ENCODE measurements at places on chromosomes 2 and 18.

DNA sequence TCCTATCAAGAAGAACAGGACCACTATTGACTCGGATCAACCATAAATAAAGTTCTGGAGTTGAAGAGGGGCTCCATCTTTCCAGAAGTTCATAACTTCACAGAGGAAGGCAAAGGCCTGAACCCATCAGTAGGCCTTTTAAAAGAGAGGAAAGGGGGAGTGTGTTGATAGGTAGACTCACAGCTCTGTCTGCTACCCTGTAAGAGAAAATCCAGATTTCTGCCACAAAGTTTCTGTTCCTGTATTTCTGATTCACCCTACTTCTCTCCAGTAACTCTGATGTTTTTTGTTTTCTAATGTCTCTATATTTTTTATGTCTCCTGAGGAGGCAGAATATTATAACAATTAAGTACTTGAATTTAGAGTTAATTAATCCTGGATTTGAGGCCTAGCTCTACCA is 564.0 kb downstream of the TNS1 start:
- DNase-seq: no peak

DNA sequence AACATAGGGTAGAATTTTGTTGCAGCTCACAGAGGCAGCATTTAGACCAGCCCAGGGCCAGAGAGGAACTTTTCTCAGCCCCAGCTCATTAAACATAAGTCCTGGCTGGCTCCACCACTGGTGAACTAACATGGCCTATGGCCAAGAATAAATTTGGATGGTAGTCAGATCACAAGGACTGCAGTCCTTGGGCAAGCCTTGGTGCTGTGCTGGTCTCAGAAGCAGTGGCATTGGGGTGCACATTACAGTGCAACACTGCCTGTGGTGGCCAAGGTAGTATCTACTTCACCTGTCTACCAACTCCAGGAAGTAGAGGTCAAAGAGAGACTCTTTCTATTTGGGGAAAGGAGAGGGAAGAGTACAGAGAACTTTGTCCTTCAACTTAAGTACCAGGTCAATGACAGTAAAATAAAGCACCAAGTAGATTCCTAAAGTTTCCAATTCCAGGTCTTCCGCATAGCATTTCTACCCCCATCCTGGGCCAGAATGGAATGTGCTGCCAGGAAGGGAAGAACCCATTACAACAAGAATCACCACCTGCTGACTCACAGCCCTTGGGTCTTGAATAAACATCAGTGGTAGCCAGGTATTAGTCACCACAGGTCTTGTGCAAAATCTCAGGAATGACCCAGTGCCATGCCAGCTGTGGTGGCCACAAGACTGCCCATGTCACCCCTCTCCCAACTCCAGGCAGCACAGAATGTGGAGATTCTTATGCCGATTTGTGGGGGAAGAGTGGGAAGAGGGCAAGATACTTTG is 155.4 kb upstream of the FSIP2 start:
- DNase-seq: no peak

GRCh38 chr2:23497063-23497462 is 112.1 kb downstream of the KLHL29 start:
- no peak for DNase-seq

DNA sequence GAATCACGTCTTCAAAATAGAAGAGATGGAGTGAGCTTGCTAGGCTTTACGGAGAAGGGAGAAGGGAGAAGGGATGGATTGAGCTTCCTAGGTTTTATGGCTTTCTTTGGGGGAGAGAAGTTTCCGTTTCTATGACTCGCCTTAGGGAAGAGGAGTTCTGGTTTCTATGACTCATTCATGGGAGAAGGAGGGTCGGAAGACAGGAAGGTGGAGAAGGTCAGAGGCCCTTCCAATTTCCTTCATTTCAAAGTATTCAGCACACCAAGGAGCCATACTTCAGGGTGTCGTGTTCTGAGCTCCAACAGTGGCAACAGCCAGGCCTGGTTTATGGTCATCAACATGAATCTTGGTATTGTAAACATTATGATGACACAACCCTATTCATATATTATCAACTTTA is 284.7 kb upstream of the VWC2L start:
- no peak for DNase-seq

DNA sequence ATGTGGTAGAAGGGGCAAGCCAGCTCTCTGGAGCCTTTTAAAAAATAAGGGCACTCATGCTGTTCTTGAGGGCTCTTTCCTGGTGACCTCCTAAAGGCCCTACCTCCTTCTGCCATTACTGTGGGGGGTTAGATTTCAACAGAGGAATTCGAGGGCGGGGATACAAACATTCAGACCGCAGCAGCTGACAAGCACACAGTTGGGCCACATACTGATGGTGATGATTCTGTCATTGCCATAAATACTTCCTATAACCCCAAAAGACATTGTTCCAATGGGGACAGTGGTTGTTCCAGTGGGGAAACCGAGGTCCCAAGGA is 67.0 kb downstream of the TSHZ1 start:
- no peak for DNase-seq

GRCh38 chr2:55136138-55136541 is 85.9 kb upstream of the RTN4 start:
- no peak for DNase-seq

GRCh38 chr18:41790687-41791086 is 164.3 kb upstream of the PIK3C3 start:
- no peak for DNase-seq

DNA sequence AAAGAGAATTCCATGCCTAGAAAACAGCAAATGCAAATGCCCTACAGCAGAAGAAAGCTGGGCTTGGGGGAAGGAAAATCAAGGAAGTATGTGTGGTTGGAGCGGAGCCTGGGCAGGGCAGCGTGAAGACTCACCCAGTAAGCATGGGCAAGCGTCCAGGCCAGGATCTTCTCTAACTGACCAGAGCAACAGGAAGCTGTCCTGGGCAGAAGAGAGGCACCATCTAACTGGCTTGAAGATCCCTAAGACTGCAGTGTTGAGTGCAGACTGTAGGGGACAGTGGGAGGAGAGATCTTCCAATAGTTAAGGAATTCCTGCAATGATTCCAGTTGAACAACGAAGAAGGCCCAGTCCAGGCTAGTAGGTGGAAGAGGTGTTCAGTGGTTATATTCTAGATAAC is 57.9 kb downstream of the NXPH2 start:
- no peak for DNase-seq

- DNase-seq: peak; percentile 85
Observed at GRCh38 chr2:208254871-208255556, at the start of gene IDH1. Gene IDH1 (minus strand): TSS chr2:208255071. CDS start chr2:208251551, 3,520 bp downstream.

DNA sequence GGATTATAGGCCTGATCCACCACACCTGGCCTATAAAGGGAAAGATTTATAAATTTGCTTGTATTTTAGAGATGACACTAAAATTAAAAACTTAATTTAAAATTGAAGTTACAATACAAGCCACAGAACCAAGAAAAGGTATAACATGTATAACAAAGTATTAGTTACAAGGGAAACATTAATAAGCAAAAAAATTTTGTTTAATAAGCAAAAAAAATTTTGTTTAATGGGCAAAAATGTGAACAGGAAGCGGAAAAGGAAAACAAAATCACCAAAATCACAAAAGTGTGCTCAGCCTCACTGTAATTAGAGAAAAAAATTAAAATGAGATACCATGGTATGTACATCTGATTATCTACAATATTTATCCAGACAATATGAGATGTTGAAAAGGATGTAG is 15.9 kb upstream of the NDUFV2 start:
- DNase-seq: no peak

- no peak for DNase-seq
Observed at GRCh38 chr2:239675826-239676715, 275.3 kb upstream of the HDAC4 start.

DNA sequence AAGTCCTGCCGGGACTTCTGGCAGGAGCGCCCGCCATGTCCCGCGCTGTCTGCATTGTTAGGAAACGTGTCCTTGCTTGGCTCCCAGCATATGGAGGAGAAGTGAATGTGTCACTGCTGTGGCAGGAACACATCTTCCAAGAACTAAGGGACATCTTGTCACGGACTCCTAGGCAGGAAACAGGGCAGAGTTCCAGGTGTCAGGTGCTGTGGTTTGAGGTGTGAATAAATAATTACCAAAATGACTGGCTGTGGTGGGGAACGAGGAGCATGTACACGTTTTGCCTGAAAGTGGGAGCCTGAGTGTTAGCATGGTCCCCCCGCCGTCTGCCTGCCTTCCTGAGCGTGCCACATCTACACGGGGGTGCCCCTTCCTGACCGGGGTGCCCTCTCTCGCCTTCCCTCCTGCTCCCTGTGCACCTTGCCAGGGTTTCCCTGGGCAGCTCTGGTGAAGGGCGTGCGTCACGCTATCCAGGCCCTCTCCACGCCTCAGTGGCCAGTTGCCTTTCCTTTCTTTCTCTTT is 237.5 kb downstream of the LDLRAD4 start:
- no peak for DNase-seq

DNA sequence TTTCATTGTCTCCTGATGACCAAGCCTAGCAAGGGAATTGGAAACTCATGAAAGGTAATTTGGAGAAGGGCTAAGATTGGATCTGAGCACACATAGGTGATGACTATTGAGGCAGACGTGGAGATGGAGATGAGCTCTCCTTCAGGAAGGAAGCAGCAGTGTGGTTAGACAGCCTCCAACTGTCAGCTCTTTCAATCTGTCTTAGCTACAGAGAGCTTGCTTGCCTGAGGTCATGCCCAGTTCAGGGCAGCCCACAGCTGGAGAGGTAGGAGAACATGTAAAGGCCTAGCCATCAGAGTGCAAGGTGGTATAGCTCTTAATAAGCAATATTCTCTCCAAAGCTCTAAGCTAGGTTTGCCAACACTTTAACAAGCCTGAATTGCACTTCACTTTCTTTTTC is 79.2 kb downstream of the THSD7B start:
- no peak for DNase-seq

DNA sequence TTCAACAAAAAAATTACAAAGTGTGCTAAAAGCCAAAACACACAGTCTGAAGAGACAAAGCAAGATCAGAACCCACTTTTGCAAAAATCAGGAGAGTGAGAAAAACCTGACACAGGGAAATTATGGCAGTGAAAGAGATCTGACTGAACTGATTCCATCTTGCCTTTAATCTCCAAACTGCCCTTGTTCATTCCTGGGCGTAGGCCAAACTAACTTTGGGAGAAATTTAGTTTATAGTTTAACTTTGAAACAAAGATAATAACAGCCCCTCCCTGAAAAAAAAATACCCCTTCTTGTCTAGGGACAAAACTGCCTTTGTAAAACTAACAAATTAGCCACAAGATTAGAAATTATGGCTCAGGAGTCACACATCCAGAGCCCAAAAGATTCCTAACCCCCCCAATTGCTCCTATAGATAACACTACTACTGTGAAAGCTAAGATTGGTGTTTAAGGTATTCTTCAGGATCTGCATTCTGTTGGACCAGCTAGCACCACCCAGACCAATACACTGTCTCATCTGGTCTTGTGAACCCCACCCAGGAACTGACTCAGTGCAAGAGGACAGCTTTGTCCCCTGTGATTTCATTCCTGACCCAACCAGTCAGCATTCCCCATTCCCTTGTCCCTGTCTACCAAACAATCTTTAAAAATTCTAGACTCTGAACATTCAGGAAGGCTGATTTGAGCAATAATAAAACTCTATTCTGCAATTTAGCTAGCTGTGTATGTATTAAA is 226.1 kb upstream of the SH3BP4 start:
- DNase-seq: no peak

DNA sequence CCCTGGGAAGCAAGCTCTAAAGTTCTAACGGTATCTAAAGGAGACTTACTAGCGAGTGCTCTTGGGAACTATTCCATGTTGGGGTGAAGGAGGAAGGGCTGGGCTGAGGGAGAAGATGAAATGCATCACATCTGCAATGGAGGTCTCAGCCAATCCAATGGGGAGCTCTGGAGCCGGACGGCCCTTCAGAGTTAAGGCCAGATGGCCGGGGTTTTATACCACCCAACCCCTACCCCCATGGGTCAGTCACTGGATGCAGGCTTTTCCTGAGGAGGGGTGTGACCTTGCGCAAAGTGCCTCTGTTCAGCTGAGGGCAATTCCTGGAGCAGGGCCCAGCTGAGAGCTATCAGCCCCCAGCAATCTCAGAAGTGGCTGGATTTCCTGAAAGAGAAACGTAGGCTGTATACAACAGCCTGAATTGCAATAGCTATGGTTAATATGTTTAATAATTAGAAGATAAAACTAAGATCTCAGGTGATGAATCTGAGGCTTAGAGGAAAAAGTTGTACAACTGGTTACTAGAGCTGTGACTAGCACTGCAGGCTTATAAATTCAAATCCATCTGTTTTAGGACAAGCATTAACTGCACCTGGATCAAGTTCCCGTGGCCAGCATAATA is 21.6 kb downstream of the EIPR1 start:
- no peak for DNase-seq

DNA sequence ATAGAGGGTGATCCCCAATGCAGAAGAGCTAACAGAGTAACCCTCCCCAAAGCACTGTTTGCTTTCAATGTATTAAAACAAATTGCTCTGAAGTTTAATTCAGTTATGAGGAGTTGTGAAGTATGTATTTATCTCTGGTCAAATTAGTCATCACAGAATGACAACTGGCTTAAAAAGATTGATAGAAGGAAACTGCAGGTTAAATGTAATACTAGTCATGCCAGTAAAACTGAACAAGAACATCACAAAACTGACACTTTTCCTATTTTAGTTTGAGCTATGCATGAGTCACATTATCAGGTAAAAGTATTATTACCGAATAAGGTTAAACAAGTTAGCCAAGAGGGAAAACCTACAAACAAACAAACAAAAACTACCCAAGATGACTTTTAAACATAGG is 99.0 kb upstream of the ACVR1C start:
- no peak for DNase-seq

DNA sequence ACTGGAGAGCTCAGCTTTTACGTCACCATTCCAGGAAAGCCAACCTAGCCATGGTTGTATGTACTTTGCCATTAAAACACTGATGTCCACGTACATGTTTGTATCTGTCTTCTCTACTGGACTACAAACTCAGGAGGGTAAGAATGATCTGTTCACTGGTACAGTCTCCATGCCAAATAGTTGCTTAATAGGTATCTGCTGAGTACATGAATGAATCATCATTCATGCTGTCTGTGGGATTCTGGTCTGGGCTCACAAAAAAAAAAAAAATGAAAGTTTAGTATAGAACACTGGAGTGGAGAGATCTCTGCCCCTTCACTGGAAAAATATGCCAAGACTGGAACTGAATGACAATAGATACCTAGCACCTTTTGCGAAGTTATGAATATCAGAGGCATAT is 102.6 kb upstream of the ITGA4 start:
- peak; percentile 13 for DNase-seq

- no peak for DNase-seq
Observed at GRCh38 chr2:28394331-28394877, 1.7 kb downstream of the FOSL2 start.

DNA sequence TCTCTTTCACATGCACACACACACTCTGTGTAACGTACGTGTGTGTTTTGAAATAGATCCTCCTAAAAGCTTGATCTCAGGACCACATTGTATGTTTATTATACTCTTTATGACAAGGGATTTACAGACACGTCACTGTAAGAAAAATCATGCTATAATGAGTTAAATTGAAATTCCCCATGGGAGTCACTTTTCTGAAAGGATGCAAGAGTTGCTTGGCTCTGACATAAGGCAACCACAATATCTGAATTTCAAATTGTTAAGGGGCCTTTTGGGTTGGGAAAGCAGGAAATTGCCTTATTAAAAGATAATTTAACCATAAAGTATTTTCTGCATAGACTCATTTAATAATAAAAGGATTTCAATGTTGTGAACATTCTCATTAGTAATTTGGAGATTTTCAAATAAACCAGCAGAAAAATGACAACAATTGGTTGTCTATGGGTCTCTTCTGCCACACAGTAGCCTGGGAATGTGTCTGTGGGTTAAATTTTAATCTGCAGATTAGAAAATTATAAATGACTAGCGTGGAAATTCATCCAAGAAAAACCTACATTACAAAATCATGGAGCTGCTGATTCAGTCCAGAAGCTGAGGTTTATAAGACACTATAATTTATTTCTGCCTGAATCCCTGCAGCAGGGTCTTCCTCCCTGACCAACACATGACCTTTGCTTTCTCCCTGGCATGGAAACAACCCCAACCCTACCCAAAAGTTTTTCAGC is 75.9 kb upstream of the PID1 start:
- no peak for DNase-seq

Measured in smooth muscle cell of the brain vasculature (primary cell).